ENCODE measurements at places on chromosomes 2 and 18.

GRCh38 chr18:811892-812375, at the start of gene YES1:
TSS of gene YES1 (minus strand) at chr18:812242. CDS start at chr18:756827, 55,415 bp downstream.
- DNase-seq: no peak

- DNase-seq: no peak
These were observed 103.3 kb downstream of the POLR1A start for GRCh38 chr2:86002375-86002774.

DNA sequence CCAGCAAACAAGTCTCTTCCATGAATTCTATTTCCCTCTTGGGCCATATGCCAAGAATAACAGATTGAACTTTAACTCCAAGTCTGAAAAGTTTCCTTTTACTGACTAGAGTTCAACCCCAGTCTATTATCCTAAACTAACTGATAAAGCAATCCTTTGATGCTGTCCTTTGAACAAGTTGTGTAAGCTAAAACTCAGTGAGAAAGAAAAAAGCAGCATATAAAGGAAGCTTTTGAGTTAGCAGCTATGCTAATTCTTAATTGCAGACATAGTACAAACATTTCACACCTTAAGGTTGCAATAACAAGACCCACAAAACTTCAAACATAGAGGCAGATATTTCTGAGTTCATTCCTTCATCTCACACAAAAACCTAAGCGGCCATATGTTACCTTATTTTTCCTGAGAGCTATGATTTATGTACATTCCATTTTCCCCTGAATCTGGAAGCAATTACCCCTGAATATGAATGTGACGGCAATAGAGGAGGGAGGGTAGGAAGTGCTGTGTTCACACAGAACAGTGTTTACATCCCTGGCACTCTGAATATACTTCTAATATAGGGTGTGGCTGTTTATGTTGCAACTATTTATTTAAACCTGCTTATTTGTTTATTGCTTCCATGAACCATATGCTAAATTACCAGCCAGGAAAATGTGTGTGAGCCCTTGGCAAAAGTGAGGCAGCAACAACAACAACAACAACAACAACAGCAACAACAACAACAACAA, 180.6 kb downstream of the IRS1 start:
- DNase-seq: peak; percentile 71

GRCh38 chr2:51301381-51301780, 269.4 kb upstream of the NRXN1 start:
- no peak for DNase-seq

GRCh38 chr2:237475704-237476141, 11.3 kb upstream of the MLPH start:
- no peak for DNase-seq

DNA sequence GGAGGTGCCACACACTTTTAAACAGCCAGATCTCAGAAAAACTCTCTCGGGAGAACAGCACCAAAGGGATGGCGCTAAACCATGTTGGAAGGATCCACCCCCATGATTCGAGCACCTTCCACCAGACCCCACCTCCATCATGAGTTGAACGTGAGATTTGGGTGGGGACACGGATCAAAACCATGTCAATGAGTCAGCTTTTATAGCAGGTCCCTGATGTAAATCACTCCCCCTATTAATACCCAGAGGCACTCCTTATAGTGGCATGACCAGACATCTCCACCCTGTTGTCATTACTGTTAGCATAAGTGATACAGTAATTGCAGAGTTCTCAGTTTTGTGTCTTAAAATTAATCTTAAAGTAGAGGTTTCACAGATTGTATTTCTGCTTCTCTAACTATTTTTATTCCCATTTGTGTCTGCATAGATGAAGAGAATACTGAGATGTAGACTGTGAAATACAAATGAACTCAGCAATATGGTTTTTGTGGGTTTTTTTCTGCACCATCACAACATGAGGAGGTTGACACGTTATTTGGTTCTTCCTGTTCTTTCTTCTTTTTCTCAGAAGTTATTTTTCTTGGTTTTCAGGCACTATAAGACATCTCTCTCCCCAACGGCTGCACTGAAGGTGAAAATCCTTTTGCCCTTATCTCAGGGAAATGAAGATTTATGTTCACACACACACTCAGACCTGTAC, 218.2 kb downstream of the ARL4C start:
- no peak for DNase-seq

GRCh38 chr2:197201874-197202273, 108.7 kb downstream of the ANKRD44 start:
- DNase-seq: no peak

GRCh38 chr2:147110962-147111361, 733.9 kb upstream of the ACVR2A start:
- DNase-seq: no peak

GRCh38 chr18:52764316-52764715, 424.3 kb downstream of the DCC start:
- DNase-seq: no peak

- no peak for DNase-seq
These were observed 113.5 kb downstream of the COLEC12 start for GRCh38 chr18:386994-387393.

GRCh38 chr2:99910902-99911301, 231.5 kb downstream of the AFF3 start:
- no peak for DNase-seq

DNA sequence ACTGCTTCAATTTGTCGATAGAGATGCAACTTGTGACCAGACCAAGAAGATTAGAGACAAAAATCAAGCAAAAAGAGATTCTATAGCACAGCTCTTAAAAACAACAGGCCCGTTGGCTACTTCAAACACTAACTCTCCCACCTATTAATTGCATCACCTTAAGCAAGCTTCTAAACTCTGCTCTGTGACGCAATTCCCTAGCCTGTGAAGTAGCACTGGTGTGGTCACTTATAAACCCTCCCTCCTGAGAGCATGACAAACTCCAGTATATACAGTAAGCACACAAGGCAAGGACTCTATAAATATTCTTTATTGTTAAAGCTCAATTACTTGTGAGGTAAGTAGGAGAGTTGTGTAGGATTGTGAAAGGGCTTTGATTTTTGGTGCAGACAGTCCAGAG, 72.3 kb downstream of the CMPK2 start:
- DNase-seq: no peak

GRCh38 chr2:118855451-118856279, 8.2 kb upstream of the EN1 start:
- peak; percentile 78 for DNase-seq

DNA sequence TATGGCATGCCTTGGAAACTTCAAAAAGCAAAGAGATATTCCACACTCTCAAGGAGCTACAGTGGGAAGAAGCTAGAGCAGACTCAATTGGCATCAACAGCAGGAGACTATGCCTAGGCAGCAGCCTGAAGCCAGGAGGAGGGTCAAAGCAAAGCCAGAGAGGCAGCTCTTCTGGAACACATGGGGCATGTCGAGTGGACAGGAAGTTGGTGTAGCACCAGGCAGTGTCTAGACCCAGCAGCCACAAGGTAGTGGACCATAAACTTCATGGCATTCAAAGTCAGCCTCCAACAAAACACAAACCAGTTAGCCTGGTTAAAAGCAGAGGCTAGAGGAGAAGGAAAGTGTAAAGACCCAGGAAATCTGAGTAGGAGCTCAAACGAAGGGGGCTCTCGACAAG, 311.2 kb upstream of the PKDCC start:
- no peak for DNase-seq

DNA sequence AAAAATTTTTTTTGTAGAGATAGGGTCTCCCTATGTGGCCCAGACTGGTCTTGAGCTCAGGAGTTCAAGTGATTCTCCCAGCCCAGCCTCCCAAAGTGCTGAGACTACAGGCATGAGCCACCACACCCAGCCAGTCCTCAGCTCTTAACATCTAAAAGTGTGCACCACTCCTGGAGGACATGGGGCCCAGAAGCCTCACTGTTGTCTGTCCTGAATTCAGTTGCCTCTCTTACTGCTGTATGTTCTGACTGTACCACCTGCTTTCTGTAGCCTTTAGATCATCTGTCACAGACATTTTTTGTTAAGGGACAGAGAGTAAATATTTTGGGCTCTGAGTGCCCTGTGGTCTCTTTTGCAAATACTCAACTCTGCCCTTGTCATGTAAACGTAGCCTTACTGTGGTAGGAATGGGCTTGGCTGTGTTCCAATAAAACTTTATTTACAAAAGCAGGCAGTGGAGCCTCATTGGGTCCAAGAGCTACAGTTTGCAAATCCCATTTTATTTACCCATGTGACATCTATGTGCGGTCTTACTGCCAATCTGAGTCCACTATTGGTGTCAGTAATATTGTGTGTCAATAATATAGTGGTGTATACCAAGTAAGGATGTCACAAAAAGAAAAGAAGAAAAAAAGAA, 38.1 kb downstream of the TMEM37 start:
- DNase-seq: no peak

GRCh38 chr18:73896685-73897084, 250.9 kb downstream of the FBXO15 start:
- DNase-seq: no peak

GRCh38 chr2:126764686-126765265, 108.8 kb downstream of the GYPC start:
- no peak for DNase-seq

- no peak for DNase-seq
These were observed 26.0 kb upstream of the GALNT5 start for GRCh38 chr2:157231476-157231875.

- DNase-seq: no peak
These were observed 42.5 kb downstream of the SDC1 start for GRCh38 chr2:20182241-20182931.

DNA sequence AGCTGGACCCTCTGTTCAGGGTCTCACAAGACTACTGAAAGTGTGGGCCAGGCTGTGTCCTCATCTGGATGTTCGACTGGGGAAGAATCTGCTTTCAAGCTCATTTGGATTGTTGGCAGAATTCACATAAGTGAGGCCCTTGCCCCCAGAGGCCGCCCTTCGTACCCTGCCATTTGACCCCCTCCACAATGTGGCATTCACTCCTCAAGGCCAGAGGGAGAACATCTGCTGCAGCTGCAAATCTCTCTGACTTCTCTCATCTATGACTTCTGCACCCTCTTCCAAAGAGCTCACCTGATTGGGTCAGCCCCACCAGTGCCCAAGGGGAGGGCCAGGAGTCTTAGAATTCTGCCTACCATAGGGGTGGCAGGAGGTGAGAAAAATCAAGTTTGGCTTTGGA, 3.9 kb upstream of the CNDP2 start:
- no peak for DNase-seq

Data from left kidney (tissue), 8 donors.